Osteocyte (in vitro differentiated cells): ENCODE measurements at places on chromosomes 2 and 18. TPM values are rescaled to one million over a fixed set of nuclear protein-coding genes. Genes with fewer than 3 reads are reported as not detected.

- H3K27me3 ChIP-seq, result no peaks in the 10 kb centered on the region
- H3K4me3 ChIP-seq, result no peak overlapping the region
- H3K4me1 ChIP-seq, result peaks cover 12% of the 10 kb centered on the region
- peaks cover 4% of the 10 kb centered on the region for H3K36me3 ChIP-seq
Measured at GRCh38 chr2:145284551-145284950, 764.6 kb upstream of the ZEB2 start.

DNA sequence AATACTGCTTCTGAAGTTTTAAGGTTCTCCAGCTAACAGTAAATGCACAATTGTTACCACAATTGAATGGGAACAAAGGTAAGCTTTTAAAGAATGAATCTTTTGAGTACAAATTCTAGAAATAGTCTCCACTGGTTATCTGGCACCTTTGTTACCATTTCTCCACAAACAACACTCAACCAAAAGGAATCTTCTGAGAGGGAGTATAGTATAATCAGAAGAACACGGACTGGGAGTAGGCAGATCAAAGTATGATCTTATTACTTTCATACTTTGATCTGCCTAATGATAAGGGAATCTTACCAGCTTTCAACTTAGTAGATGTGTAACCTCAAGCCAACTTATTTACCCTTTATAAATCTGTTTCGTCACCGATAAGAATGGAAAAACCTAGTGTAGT is 1.4 kb downstream of the CEP76 start:
- peak overlapping the region; percentile 95 for H3K4me3 ChIP-seq
- peaks cover 34% of the 10 kb centered on the region for H3K4me1 ChIP-seq
- no peak for DNase-seq
- H3K36me3 ChIP-seq, result peaks cover 11% of the 10 kb centered on the region

DNA sequence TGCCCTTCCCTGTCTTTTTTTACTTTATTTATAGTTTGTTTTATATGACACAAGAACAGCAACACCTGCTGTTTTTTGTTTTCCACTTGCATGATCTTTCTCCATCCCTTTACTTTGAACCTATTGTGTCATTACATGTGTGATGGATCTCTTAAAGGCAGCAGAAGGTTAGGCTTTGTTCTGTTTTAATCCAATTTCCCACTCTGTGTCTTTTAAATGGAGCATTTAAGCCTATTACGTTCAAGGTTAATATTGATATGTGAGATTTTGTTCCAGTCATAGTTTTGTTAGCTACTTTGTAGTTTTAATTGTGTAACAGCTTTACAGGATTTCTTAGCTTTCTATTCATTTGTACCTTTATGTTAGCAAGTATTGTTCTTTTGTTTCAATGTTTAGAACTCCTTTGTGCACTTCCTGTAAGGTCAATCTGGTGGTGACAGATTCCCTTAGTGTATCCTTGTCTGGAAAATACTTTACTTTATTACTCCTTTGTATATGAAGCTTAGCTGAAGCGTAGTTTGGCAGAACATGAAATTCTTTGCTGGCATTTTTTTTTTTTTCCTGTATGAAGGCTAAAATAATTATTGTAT is 1443.0 kb upstream of the LRRTM1 start:
- no peak overlapping the region for H3K4me3 ChIP-seq
- H3K27ac ChIP-seq, result no peak overlapping the region
- no peaks in the 10 kb centered on the region for H3K27me3 ChIP-seq
- H3K36me3 ChIP-seq, result no peaks in the 10 kb centered on the region
- H3K4me1 ChIP-seq, result no peaks in the 10 kb centered on the region
- no peak for DNase-seq

GRCh38 chr2:134583462-134583861 is 135.3 kb downstream of the TMEM163 start:
- no peak overlapping the region for H3K4me3 ChIP-seq
- DNase-seq, result no peak

- DNase-seq, result no peak
- no peaks in the 10 kb centered on the region for H3K36me3 ChIP-seq
- H3K27ac ChIP-seq, result no peak overlapping the region
- H3K4me1 ChIP-seq, result no peaks in the 10 kb centered on the region
- H3K4me3 ChIP-seq, result no peak overlapping the region
Measured at GRCh38 chr2:164252568-164253287, 368.6 kb downstream of the GRB14 start.

- H3K4me1 ChIP-seq, result peaks cover 79% of the 10 kb centered on the region
- peak overlapping the region; percentile 76 for H3K4me3 ChIP-seq
- no peak for DNase-seq
- no peaks in the 10 kb centered on the region for H3K27me3 ChIP-seq
Measured at GRCh38 chr18:58866773-58867150, 2.1 kb downstream of the ZNF532 start.

- H3K4me1 ChIP-seq, result no peaks in the 10 kb centered on the region
- no peak overlapping the region for H3K4me3 ChIP-seq
- DNase-seq, result no peak
- H3K27me3 ChIP-seq, result no peaks in the 10 kb centered on the region
- no peak overlapping the region for H3K27ac ChIP-seq
Measured at GRCh38 chr18:74507927-74508326, 11.8 kb downstream of the CNDP2 start.

The RIT2 gene
- total RNA-seq, result not detected in 2 replicates
